ENCODE measurements at places on chromosomes 2 and 18.

DNA sequence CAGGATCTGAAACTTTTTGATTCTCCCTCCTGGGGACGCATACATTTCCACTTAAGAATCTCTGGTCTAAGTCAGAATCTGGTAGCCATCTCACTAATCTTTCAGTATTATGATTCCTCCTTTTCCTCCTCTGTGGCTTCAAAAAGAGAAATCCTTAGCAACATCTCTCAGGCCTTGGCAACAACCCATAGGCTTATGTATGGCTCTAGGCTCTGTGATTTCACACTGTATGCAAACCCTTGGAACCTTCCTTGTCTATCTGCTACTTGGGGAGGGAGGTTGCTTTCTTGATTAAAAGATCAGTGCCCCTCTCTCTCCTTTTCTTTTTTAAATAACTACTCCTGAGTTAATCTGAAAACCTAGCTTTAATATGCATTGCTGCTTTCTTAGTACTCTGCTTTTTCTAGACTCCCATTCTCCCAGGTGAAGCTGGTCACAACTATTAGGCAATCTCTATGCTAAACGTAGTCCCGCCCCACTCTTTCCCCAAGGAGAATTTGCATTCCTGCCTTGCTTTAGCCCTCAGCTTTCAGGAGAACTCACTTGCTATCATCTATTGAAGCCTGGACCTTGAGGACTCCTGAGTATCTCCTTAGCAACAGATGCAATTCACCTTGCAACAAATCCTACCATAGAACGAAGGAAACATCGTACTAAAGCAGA lies 72.2 kb upstream of the L3MBTL4 start:
- DNase-seq = no peak

DNA sequence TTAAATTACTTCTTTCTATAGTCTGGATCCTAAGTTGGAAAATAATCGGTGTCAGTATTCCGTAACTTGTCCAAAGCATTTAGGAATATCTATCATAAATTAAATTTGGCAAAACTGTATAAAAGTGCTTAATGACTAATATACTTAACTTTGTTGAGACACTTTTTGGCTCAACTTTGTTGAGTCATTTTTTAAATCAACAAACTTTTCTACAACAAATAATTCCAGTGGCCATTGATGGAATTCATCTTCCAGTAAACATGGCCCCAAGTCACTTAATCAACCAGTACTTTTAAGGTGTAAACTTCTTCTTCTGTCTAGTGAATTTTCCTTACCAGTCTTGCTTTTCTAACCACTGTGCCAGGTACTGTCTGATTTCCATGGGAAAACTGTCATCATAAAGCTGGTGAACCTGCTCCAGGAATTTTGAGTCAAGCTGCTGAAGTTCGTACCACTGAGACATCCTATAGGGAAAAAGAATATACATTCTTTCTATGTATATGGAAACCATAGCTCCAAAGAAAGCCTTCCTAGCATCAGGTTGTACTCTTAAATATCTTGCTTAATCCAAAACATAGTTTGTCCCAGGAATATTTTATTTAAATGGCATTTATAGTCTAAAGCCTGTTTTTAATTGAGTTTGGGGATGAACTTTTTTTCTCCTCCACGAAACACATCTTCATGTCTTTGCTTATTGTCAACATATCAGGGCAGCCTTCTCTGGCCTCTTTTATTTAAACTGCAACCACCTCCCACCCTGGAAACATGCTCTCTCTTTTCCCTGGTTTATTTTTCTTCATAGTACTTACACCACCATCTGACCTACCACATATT lies 4.2 kb downstream of the STAT1 start:
- no peak for DNase-seq

- DNase-seq = no peak
Measured at GRCh38 chr2:47525167-47525566, 122.2 kb downstream of the MSH2 start.

GRCh38 chr2:27241761-27242613 lies 20.9 kb downstream of the SLC30A3 start:
- no peak for DNase-seq

All from HCT116 (cell line).